ENCODE measurements at places on chromosomes 7 and 10. TPM values are rescaled to one million over a fixed set of nuclear protein-coding genes. Genes with fewer than 3 reads are reported as not detected.

Gene CYP3A4
- total RNA-seq: not detected

Gene GRID2IP
- total RNA-seq: 0.06 TPM

Gene DOCK4
- 0.28 TPM for total RNA-seq

Gene TWIST1
- not detected for total RNA-seq

Gene AASS
- 1.8 TPM for total RNA-seq

All from activated naive CD8-positive, alpha-beta T cell treated with anti-CD3 and anti-CD28 coated beads for 36 hours (primary cell).